NCI-H1930 (cell line): ENCODE measurements at places on chromosomes 6 and 20.

DNA sequence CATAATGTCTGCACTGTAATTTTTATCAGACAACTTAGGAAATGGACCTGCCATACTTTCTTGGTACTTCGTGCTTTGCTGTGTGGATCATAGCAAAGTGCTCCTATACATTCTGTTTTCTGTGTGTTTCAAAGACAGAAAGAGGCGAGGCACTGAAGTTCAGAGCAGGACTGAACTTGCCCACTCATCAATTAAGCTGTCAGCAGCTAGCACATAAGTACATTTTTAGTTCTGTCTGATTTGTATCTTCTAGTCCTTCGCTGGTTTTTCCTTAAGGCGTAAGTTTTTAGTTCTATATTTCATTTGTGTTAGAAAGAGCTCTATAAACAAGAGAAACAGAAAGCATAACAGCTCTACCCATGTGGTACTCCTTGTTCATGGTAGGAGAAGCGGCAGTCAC, 42.1 kb downstream of the MAP3K4 start:
- DNase-seq: no peak

DNA sequence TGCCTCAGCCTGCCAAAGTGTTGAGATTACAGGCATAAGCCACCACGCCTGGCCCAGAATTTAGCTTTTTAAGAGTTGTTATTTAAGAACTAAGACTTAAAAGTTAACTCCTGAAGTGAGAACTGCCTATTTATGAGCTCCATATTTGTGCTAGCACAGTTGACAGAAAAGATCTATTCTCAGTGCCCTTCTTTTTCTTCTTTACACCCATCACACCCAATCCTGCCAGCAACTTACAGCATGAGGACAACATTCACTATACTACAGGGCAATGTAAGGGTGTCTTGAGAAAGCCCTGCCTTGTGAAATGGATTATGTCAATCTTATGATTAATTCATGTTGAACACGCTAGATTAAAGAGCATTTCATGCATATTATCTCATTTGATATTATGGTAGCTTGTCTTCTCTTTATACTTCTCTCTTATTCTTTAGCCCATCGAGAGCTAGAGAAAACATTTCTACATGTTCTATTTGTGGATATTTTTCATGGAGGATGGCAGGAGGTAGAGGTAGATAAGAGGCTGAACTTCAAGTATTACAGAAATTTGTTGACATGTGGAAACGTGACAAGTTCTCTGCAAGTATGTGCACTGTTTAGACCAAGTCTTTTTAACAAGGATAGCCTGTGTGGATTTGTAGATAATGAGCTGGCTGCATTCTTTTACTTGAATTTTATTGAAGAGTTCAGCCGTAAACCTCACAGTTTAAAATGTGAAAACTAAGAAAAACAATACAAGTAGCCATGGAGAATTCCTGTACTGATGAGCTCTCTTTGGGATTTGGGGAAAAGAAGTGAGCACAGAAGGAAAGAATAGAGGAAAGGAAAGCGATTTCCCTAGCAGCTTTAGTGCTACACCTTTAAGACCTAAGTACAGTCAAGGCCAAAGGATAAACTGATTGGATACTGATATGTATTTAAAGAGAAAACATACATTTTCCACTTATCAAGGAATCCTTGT, 212.2 kb downstream of the ARHGAP18 start:
- no peak for DNase-seq

DNA sequence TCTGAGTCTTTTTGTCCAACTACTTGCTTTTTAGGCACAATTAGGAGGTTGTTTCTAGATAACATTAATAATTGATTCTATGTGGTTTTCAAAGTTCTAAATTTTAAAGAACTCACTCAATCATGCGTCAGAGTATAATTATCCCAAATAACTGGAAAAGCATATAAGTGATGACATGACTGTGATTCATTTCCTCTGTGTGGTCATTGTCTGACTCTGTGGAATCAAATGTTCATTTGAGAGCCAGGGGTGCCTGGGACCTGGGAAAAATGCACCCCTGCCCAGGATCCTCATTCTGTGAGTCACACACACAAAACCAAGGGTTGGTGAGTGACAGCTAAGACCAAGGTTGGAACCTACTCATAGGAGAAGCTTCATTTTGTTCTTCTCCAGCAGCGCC, 127.1 kb upstream of the MLIP start:
- DNase-seq: no peak

GRCh38 chr6:16305788-16306187, 67.4 kb downstream of the GMPR start:
- DNase-seq: no peak

- DNase-seq: no peak
These were observed 76.1 kb upstream of the SNX9 start for GRCh38 chr6:157746897-157747296.

GRCh38 chr20:48335308-48336050, 492.3 kb downstream of the PREX1 start:
- no peak for DNase-seq

- no peak for DNase-seq
These were observed 67.7 kb downstream of the RREB1 start for GRCh38 chr6:7175462-7175861.

DNA sequence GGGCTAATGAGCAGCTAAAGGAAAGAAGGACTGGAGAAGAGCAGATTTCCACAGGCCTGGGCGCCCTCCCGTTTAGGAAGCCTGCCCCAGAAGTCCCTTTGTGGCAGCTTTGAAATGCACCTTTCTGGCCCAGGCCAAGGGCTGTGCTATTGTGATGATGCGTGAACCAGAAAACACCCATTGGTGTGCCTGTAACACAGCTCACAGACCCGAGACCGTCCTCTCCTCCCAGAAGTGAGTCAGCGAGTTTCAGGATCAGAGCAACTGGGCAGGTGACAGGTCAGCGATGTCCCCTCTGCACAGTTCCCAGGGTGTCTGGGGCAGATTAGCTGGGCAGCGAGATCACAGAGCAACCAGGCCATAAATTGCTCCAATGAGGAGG, 71.9 kb upstream of the SULF2 start:
- no peak for DNase-seq

DNA sequence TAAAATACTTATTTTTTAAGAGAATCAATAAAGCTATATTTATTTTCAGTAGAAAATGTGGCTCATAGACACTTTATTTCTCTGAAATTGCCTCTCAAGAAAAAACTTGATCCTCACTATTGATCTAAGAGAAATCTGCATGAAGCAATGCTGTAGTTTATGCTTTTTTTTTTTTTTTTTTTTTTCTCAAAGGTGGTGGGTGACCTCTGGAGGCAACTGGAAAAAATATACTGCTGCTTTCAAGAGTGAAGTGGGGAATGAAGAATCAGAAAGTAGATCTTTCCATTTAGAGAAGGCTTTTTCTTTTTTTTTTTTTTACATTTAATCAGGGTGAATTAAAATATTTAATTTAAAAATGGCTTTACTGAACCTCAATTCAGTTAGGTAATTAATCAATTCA, 169.3 kb downstream of the SLC16A10 start:
- no peak for DNase-seq

DNA sequence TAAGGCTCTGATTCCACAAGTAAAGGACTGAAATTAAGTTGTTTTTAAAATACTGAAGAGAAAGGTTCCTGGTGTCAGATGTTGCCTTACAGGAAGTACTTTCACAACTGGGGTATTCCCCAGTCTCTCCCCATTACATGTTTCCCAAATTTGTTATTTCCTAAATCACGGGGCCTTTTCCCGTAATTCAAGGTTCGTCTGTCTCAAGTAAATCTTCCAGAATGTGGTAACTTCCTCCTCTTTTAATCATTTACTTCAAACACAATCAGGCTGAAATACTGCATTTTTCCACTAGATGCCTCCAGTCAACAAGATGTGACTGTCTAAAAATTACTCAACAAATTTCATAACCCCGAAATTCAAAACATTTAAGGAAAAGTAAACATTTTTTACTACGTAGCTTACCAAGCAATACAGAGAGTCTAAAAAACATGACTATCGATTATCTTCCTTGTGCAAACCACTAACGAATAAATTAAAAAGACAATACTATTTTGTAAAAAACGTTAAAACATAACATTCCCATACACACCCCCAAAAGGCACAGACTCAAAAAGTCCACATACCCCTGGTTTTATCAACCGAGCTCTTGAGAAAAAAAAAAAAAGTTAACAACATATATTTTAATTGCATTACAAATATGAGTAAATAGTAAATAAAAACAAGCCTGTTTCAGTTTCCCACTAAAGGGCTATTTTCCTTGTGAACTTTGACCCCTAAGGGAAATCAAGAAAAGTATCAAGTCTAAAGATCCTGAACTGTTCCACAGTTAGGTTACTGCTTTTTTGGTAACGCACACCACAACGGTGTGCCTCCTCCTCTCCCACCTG, 1.7 kb downstream of the SOD2 start:
- DNase-seq: no peak

- DNase-seq: no peak
These were observed 157.3 kb upstream of the TFAP2D start for GRCh38 chr6:50555982-50556381.

GRCh38 chr6:124466949-124467348, 495.3 kb upstream of the RNF217 start:
- no peak for DNase-seq
